Foreskin fibroblast (primary cell): ENCODE measurements at places on chromosomes 2 and 18.

GRCh38 chr18:61719671-61720070 lies 173.1 kb downstream of the RNF152 start:
- no peak for DNase-seq

GRCh38 chr18:9839853-9840252 lies 45.9 kb upstream of the TXNDC2 start:
- DNase-seq, result no peak

GRCh38 chr2:105129722-105130232 lies 91.9 kb downstream of the MRPS9 start:
- DNase-seq, result no peak

DNA sequence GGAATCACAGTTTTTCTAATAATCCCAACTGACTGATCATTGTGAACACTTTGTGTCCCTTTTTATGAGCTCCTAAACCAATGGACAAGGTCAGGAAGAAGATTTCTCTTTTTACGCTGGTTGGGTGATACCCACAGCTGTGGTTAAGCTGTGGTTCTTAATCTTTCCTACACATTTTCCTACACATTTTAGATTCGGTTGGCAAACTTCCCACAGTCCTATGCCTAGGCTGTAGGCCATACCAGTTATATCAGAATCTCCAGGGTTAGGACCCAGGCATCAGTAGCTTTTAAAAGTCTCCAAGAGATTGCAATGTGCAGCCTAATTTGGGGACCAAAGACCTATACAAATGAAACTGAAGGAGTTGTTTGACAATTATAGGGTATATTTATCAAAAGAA lies 203.0 kb downstream of the SP3 start:
- DNase-seq, result no peak

- DNase-seq, result no peak
Measured at GRCh38 chr18:50138181-50139064, 56.5 kb downstream of the MYO5B start.

DNA sequence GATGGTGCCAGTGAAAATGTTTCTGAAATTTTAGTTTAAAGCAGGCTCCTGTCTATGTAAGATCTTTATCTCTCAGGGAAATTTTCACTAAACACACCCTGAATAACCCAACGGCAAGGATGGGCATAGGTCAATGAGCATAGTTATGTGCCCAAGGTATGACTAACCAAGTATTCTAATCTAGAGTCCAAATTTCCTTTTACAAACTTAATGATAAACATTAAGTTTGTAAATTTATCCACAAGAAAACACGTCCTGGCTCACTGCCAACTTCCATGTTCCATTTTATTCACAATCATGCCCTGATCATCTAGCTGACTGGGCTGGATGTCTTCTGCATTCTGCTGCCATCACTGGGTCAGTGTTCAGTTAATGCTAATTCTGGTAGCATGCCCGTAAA lies 151.2 kb downstream of the SRBD1 start:
- no peak for DNase-seq

- DNase-seq, result no peak
Measured at GRCh38 chr2:3683748-3684454, 19.5 kb upstream of the DCDC2C start.

GRCh38 chr18:76149734-76150133 lies 345.3 kb downstream of the ZNF516 start:
- DNase-seq, result no peak

DNA sequence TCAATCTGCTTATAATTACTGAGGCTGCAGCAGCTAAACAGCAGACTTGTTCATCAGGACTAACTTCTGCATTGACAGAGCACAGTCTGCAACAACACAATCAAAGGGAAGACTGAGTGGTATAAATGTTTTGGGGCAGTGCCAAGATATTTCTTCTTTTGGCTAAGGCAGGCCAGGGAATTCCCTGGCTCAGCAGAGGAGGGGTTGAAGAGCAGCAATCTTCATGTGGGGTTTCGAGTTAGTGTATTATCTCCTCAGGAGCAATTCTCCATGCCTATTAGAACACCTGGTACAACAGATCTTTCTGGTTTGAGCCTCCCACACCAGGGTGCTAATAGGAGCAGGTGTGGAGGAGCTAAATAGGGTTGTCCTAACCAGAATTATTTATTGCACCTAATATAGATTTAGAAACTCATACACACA lies 103.0 kb upstream of the STK17B start:
- DNase-seq, result peak; percentile 66

DNA sequence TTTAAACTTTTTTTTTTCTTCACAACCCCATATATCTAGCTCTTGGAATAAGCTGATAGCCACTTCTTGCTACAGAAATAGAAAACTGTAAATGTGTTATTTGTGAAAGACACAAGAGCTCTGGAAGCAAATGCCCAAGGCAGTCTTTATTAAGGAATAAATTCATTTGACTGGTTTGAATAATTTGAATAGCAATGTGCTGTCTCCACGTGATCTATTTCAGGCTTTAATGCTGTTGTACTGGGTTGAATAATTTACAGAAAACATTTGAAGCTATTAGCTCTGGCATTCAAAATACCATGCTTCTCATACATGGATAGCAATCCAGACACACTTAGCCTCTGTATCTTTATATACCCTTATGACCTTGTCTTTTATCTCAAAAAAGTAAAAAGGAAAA lies 366.7 kb upstream of the KCNJ3 start:
- no peak for DNase-seq

DNA sequence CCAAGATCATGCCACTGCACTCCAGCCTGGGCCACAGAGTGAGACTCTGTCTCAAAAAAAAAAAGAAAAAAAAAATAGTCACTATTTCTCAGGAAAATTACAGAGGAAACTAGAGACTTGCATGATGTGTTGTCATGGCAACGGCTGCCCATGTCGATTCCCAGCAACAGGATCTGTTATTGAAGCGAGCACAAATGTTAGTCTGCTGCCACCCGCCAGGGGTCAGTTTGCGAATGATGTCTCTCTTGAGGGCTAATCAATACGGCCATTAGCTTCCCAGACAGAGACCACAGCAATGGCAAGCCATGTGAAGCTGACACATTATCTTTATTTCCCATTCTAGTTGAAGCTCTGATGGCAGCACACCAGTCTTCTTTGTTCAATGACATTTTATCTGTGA lies 32.4 kb upstream of the ACYP2 start:
- no peak for DNase-seq

DNA sequence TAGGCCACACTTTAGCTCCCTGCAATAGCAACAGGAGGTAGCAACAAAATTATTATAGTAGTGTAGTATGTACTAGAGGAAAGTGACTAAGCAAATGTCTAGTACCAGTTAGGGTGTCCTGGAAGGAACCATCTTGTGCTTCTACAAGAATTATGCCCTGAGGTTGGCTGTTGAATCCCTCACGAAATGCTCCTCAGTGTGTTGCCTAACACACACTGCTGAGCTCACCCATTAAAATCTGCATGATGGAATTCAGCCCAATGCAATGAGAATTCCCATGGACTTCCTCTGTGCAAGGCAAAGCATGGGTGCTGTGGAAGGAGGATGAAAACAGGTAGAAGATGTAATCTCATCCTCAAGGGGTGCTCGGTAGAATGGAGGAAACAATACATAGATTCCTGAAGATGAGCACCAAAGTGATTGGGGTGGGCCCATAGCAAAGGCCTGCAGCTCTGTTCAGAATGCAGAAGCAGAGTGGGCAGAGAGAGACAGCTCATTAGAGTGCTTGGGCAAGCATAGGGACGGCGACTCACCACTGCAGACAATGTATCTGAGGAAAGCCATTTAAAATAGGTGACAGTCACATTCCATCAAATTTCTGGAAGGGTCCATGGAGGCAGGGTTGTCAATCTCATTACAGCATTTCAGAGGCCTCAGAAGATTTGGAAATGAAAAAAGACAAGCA lies 1.2 kb upstream of the UGT1A7 start:
- no peak for DNase-seq

DNA sequence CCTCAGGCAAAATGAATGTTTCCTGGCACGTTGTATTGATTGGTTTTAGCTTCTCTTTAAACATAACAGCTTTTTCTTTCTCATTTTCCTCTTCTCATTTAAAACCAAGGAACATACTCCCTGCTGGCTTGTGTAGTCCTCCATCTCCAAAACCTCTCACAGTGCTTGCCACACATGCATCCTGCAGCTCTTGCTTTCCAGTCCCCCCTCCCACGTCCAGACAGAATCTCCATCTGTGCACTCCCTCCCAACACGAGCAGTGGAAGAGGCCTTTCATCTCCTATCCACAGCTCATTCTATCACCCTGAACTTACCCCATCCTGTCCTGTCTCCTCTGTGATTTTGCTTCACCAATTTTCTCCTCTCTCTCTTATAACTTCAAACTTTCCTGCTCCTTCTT lies 99.6 kb upstream of the THSD7B start:
- no peak for DNase-seq

DNA sequence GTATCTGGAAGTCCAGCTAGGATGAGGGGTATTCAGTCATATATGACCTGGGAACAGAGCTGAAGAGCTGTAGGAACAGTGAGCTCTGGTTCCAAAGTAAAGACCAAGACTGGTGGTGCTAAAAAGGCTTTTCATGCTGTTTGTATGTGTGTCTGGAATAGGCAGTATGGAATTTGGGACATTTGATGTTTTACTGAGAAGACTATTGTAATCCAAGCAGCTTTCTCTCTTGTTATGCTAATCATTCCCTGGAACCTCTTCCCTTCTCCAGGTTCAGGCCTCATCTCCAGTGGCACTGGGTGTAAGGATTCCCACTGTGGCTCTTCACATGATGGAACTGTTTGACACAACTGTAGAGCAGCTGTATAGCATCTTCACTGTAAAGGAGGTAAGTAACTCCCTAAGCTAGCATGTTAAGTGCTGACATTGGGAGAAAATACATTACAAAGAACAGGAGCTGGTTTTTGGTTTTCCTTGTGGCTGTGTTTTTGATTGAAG lies 23.3 kb downstream of the C2orf74 start:
- DNase-seq, result no peak

DNA sequence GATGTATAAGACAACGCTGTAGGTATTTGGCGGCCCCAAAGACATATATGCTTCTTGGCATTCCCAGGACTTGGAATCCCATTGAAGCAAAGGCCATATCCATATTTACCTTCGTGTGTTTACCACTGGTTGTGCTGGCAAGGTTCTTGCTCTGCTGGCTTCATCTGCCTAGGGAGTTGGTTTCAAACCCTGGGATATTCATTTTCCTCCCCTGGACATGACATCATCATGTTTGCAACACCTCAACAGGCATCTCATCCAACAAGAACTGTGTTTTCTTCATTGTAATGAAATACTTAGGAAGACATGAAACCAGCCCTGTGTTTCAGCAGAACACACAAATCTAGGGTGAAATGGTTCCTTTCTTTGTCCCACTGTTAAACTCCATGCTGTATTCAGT lies 77.9 kb upstream of the PHLPP1 start:
- DNase-seq, result no peak

GRCh38 chr2:224831530-224831929 lies 115.4 kb upstream of the CCDC195 start:
- no peak for DNase-seq

- no peak for DNase-seq
Measured at GRCh38 chr2:149885468-149885867, 297.9 kb upstream of the MMADHC start.

GRCh38 chr2:163348857-163349380 lies 386.9 kb downstream of the FIGN start:
- DNase-seq, result peak; percentile 79

DNA sequence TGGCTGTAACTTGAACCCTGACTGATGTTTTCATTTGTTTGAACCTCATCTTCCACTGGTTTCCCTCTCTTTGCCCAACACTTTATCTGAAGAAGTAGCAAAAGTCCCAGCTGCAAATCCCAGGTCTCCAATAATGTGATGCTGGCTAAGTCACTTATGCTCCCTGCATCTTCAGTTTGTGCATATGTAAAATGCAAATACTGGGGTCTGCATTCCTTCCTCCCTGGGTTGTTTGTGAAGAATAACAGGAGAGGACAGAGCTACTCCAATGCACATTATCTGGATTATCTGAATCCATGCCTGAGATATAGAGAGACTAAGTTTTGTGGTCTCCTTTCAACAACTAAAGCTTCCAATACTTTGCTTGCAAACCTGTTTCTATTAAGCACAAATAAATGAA lies 22.2 kb downstream of the KIAA2012 start:
- no peak for DNase-seq

- DNase-seq, result no peak
Measured at GRCh38 chr2:183349091-183349490, 224.8 kb downstream of the NUP35 start.

DNA sequence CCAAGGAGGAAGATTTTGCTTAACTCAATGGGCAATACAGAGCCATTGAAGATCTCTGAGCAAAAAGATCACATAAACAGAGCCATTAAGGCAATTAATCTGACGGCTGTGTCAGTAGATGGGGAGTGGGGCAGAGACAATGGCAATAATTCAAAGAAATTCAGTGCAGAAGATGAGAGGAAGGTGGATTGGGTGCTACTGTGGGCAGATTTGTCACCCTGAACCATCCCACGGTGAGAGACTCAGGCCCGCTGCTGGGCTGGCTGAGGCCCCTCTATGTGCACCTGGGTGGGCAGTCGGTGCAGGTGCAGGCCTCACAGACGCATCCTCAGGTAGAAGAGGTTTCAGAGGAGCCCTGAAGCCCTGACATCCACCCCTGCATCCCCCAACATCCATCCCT lies 458.6 kb downstream of the EIPR1 start:
- DNase-seq, result no peak

DNA sequence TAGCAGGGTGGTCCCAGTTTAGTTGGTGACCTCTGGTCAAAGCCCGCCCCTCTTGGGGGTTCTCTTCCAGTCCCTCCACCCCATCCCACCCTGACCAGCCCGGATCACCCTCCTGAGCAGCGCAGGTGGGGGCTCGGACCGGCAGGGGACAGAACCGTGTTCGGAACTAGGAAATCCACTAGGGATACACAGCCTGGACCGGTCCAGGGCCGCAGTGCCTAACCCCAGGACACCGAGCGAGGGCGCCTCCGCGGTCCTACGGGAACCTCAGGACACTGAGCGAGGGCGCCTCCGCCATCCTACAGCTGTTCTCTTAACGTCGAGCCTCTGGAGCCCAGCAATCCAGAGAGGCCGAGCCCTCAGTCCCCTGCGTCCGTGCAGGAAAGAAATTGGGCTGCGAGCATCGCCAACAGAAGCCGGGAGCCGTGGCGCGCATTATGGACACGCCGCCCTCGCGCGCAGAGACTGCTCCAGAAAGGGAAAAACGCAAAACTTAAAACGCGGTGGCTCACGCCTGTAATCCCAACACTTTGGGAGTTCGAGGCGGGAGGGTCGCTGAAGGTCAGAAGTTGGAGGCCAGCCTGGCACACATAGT lies 8.5 kb downstream of the RAX start:
- no peak for DNase-seq

GRCh38 chr2:160224060-160224459 lies 24.0 kb upstream of the ITGB6 start:
- peak; percentile 94 for DNase-seq
